H4 (cell line): ENCODE measurements at places on chromosomes 6 and 20.

GRCh38 chr6:164924674-164925073 is 384.7 kb downstream of the C6orf118 start:
- DNase-seq = no peak

DNA sequence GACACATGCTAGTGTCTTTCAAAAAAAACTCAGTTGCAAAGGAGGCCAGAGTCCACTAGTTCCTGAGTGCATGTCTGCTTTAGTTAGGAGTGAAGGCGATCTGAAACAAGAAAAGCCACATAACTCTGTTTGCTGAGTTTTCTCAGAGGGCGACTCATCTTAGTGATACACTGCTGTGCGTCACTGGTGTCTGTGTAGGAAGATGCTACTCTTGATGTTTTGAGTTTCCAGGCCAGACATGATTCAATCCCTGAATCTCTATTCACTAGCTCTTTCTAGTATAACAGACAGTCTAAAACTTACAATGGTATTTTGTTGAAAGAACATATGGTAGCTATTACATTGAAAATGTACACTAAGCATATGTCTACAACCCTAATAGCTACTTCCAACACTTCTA is 60.9 kb downstream of the GFRAL start:
- DNase-seq = no peak

GRCh38 chr6:27568226-27568897 is 95.5 kb upstream of the ZNF184 start:
- DNase-seq = no peak

DNA sequence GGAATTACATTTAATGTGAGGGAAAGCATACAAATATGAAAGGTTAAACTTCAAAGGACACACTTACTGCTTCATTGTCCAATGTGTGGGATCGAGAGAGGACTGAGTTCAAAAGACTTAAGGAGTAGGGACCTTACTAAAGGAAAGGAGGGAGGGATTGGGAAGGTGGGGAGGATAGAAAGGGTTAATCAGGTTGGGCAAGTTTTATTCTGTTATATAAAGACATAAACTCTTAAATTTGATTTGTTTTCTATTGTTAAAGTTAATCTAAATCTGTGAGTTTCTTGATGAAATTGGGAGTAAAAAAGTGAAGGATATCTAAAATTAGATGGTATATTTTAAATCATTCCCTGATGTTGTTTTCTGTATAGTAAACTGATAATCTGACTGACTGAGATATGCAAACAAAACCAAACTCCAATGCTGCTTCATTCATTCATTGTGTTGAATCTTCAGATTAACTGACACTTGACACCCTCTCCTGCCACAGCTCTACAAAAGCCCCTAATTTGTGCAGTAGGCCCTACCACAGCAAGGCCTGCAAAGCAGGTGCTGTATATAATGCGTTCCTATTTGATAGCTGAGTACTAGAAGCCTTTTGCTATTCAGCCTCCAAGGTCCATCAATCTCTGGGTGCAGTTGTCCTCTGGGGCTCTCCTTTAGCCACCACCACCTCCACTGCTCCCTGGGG is 1.3 kb upstream of the UBE2J1 start:
- DNase-seq = no peak

DNA sequence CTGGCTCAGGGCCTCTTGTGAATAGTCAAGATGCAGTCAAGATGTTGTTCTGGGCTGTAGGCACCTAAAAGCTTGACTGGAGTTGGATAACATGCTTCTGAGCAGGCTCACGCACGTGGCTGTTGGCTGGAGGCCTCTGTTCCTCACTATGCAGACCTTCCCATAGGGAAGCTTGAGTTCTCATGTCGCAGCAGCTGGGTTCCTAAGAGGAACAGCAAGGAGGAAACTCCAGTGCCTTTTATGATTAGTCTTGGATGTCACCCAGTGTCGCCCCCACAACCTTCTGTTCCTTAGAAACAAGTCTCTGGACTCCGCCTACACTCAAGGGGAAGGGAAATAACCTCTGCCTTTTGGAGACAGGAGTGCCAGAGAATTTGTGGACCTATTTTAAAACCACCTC is 210.7 kb downstream of the BCAS1 start:
- DNase-seq = no peak

GRCh38 chr6:80022803-80023202 is 18.4 kb downstream of the TTK start:
- no peak for DNase-seq

DNA sequence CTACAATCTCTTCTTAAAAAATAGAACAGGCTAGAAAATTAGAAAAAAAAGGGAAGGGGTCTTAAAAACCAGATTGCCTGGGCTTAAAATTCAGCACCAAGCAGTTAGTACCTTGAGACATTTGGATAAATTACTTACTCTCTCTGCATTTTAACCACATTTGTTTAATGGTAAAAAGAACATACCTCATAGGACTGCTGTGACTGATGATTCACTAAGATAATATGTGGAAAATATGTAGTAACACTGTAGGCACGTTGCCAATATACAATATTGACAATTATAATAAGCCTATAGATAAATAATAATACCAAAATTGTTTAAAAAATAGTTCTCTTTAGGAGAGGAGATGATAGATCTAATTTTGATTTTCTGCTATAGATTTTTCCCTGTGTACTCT is 750.4 kb downstream of the TENT5A start:
- DNase-seq = no peak

GRCh38 chr20:61753316-61753942 is 312.3 kb downstream of the TAF4 start:
- no peak for DNase-seq

DNA sequence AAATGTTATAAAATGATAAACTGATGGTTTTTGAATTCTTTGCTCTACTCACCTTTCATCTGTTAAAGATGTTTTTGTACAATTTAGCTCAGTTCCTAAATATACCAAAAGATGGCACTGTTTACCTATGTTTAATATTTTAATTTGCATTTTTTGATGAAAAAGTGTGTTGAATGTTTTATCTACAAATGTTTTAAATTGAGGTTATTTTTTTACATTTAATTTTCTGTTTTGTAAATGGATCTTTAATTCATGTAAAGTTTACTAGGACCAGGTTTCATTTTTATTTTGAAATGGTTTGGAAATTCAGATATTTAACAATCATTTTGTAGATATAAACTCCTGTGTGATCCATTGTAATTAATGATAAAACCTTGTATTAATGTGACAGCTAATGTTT is 30.0 kb downstream of the CDKAL1 start:
- no peak for DNase-seq

- DNase-seq = no peak
Measured at GRCh38 chr6:80489911-80490635, 383.6 kb downstream of the BCKDHB start.

DNA sequence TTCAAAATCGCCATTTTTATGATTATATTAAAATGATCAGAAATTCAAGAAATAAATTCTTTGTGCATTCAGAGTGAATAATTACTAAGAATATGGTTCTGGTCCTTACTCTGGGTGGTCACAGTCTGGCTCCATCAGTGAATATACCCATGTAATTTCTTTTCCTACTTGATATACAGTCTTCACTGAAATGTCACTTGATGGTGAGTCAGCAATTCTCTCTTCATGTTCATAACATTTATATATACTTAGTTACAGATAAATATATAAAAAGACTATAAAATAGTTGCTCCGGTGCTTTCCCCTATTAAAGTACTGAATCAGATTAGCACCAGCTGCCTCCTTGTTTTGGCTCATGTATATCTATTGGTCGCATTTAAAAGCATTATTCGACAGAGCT is 56.4 kb upstream of the MTRF1L start:
- no peak for DNase-seq

- DNase-seq = no peak
Measured at GRCh38 chr6:362924-363249, 28.7 kb upstream of the IRF4 start.

DNA sequence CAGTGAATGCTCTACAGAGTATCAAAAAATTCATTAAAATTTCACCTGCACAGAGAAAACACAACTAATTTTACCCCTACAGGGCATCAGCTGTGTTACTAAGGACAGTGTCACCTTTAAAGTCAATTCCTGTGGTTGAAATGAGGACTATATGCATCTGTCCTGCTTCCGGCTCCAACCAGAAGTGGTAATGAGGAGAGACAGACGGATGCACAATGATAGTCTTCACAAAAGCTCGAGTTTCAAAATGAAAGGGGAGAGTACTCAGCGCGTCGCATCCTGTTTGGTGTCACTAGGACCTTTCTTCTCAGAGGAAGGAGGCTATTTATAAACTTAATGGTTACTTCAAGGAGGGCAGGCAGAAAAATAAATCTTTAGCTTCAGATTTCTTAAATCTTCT is 86.5 kb downstream of the LYRM4 start:
- no peak for DNase-seq

DNA sequence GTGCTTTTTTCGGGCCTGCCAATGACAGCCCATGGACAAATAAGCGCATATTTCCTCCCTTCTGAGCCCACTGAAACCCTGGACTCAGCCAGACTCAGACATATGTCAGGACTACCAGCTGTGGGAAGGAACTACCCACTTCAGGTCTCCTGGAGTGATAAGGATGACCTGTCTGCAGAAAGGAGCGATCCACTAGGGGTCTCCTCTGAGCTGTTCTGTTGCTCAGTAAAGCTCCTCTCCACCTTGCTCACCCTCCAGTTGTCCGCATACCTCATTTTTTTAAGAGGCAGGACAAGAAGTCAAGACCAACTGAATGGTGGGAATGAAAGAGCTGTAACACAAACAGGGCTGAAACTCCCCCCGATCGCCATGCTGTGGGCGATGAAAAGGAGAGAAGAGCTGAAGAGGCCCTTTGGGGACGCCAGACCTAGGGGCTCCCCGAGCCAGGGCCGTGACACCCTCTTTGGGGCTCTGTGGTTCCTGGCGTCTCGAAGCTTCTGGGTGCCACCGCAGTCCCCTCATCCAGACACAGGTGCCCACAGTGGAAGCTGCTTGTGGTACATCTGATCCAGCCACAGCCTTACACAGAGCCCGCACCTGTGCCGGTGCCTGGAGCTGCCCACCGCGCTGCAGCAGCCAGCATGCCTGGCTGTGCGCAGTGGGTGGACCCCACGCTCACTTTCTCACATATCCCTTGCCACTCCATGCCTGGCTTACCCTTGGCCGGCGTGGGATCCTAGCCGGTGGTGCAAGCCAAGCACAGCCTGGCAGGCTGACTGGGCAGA is 68.8 kb downstream of the EYS start:
- peak; percentile 20 for DNase-seq

DNA sequence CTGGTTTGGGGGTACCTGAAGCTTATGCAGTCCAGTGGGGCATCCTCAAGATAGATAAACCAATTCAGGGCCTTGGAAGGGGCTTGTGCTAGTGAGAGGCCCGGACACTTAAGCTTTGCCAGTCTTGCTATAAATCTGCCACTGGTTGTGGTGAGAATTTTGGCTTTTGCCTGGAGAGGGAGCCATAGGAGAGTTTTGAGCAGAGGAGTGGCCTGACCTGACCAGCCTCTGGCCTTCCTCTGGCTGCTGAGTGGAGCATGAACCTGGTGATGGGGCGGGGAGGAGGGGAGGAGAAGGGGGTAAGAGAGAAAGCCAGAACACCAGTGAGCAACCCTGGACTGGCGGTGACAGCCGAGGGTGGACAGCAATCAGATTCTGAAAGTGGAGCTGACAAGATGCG is 7.1 kb downstream of the TMEM74B start:
- no peak for DNase-seq

DNA sequence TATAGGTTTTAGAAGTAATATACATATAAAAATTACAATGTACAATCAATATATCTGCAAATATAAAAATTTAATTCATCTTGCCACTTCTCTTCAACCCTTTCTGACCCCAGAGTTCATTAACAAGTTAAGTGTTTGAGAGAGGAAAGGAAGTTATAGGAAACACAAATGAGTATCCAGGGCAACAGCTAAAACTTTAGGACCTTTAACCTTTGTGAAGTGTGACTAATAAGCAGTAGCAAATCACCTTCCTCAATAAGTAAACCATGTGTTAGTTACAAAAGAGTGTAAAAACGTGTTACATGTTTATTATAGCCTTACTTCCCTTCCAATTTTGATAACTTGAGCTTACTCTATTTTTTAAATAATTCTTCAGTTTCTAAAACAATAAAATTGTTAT is 73.4 kb upstream of the SIM1 start:
- no peak for DNase-seq

GRCh38 chr6:20331042-20331441 is 70.6 kb upstream of the E2F3 start:
- DNase-seq = no peak

DNA sequence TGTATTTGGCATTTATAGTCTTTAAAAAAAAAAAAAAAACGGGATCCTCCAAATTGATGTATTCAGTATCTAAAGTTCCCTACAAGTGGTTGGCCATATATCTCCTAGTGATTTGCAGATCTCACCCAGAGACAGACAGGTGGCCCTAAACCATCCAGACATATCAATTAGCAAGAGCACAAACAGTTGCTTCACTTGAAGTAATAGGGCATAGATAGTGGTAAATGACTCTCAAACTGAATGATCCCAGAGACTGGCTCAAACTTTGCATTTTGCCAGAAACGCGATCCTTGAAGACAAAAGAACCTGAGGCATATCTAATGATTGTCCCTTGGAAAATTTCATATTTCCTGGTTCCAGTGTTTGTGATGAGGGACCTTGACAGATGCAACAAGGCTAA is 54.6 kb downstream of the HMGCLL1 start:
- no peak for DNase-seq
